ENCODE measurements at places on chromosomes 11 and 22.

DNA sequence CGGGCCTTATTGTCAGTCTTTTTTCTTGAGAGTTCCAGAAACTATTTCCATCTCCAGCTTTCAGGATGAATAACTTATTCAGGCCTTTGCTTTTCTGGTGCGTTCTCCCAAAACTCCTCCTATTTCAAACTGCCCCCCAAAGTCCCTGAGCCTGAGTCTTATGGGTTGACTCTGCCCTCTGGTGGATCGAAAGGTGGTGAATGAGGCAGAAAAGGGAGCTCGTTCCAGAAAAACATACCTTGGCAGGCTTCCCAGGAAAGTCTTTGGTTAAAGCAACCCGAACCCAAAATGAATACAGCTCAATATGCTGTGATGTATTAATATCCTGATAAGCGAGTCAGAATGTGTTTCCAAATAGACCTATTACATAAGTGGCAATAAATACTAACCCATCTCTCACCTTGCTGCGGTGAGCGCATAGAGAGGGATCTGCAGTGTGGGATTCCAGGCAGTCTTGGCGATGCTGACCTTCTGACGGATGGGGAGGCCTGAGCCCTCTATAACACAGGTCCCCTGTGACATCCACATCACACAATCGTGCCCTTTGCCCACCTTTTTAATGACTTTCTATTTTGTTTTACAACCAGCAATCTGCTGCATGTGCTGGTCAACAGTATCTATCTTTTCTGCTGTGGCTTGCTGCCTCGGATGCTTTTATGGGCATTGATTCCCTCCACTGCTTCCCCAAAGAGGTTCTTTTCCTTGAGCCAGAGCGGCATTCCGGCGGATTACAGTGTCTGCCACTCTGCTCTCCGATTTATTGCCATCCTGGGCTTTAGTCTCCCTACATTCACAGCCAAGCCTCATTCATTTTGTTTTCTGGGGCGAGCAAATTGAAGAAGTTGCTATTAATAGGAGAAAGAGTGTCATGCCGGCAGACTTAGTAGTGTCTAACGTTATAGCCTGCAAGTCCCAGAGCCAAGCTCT is 756.8 kb downstream of the NTM start:
- DNase-seq = no peak

- no peak for DNase-seq
Observed at GRCh38 chr22:35596821-35597220, 20.3 kb downstream of the MB start.

DNA sequence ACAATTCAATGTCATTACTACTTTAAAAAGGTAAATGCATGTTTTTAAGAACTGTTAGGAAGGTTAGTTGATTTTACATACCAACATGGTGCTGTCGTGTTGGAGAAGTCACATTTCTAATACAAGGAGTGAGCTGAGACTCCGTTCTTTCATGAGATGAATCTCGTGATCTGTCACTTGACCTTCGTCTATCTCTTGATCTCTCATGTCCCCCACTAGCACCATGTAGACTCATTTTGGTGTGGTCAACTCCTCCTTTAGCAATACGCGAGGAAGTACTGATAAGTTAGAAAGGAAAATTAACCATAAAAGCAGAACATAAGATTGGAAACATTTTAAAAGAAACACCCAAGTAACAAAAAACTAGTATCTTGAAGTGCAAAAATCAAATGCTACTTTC is 41.5 kb downstream of the BTBD10 start:
- no peak for DNase-seq

GRCh38 chr11:65780770-65781151 is at the start of gene AP5B1:
AP5B1 (minus strand) TSS chr11:65780976; CDS start chr11:65780591, 385 bp downstream.
- peak; percentile 53 for DNase-seq

DNA sequence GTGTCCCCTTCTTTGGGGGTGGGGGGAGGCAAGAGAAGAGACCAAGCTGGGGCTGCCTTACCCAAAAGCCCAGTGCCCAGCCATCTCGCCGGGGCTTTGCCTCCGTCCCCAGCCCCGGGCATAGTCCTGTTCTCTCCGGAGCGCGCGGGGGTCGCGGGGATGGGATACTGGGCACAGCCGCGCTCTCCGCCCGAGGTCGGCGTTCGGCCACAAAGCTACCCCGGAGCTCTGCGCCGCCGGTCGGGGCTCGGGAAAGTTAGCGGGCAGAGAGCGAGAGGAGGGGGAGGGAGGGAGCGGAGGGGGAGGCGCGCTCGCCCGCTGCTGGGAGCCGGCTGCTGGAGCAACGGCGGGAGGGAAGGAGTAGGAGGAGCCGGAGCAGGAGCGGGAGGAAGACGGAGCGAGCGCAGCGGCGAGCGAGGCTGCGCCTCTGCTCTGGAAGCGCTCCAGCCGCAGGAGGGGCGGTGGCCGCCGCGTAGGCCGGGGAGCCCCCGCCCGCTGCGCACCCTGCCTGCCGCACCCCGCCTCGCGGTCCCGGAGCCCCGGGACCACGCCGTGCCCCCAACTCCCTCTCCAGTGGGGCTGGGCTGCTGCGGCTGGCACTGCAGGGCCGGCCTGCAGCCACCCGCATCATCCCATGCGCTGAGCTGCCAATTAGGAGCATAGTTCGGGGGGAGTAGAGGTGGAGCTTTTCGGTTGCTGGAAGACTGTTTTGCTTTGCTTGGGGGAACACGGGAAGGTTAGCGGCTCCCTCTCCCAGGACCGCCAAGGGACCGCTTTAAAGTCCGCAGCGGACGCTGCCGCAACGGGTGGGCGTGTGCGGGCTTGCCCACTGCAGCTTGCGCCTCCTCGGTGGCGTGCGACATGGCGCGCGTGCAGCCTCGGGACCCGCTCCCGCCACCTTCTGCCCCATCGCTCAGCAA is at the start of gene SCN4B:
TSS of gene SCN4B (minus strand) at position 272 of the 920 bp plus-strand sequence. CDS start at position 122, 150 bp downstream.
- peak; percentile 60 for DNase-seq

- no peak for DNase-seq
Observed at GRCh38 chr11:19323502-19323901, 82.8 kb upstream of the E2F8 start.

- DNase-seq = no peak
Observed at GRCh38 chr22:36914390-36914752, 943 bp downstream of the CSF2RB start.

- DNase-seq = no peak
Observed at GRCh38 chr22:25110596-25110845, 89.1 kb upstream of the CRYBB3 start.

DNA sequence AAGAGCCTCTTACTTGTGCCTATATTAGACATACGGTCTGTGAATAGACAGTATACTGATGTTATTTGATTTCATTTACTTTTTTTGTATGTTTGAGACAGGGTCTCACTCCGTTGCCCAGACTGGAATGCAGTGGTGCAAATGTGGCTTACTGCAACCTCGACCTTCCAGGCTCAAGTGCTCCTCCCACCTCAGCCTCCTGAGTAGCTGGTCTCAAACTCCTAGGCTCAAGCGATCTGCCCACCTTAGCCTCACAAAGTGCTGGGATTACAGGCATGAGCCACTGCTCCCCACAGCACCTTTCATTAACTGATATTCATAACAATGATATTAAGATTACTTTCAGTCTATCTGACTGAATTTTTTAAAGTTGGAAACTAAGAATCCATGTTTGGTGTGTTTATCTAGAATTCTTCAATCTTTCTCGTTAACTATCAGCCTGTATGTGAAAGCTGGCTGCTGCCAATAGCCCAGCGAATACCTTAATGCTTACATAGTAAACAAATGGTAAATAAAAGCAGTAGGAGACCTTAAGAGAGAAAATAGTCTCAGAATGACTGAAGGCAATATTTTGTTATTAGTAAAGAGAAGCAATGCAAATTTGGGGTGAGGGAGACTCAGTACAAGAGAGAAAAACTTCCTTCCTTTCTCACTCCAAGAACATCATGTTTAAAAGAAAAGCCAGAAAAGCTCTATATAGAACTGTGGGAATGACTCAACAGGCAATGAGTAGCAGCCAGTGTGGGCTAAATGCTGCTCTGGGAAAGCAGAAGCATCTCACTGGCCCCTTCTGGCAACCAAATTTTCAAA is 101.9 kb downstream of the MRTFA start:
- DNase-seq = no peak

GRCh38 chr11:47314992-47315391 is 37.5 kb downstream of the MYBPC3 start:
- DNase-seq = no peak

- DNase-seq = no peak
Observed at GRCh38 chr11:34426766-34427185, 12.0 kb upstream of the CAT start.

GRCh38 chr11:10318527-10318802 is 13.6 kb downstream of the ADM start:
- DNase-seq = no peak

Measured in NCI-H226 (cell line).